T-helper 22 cell (primary cell): ENCODE measurements at places on chromosomes 3 and 15.

- no peak for DNase-seq
Measured at GRCh38 chr3:123791417-123791816, 92.7 kb downstream of the MYLK start.

- DNase-seq: no peak
Measured at GRCh38 chr3:122628567-122628966, 51.1 kb downstream of the PARP15 start.

- no peak for DNase-seq
Measured at GRCh38 chr3:182568876-182569275, 224.4 kb upstream of the ATP11B start.

GRCh38 chr3:12986521-12986920 lies 86.7 kb downstream of the IQSEC1 start:
- no peak for DNase-seq

DNA sequence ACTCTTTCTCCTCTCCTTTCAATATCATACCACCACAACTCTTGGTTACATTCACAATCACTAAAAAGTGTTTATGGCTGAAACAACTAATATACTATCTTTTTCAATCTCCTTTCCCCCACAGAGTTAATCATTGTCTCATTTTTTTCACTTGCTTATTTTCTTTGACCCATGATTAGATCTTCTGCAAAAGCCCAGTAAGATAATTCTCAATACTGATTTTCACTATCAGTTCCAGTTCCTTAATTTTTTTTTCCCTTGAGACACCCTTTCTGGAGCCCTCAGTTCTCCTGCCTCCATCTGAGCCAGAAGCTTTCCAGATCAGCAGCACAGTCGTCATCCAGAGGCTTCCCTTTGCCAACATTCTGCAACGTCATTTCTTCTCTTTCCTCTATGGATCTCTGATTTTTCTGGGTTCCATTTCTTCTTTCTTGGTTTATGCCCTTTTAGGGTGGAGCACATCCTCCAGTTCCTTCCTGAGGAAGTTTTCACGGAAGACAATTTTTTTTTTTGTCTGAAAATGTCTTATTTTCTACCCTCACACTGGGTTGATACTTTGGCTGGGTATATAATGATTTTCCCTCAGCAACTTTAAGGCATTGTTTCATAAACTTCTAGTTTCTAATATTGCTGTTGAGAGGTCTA lies 88.7 kb upstream of the C15orf39 start:
- no peak for DNase-seq
